Aorta (tissue), 5 donors: ENCODE measurements at places on chromosomes 2 and 18.

- DNase-seq = no peak
Measured at GRCh38 chr2:199273042-199273511, 184.7 kb downstream of the SATB2 start.

DNA sequence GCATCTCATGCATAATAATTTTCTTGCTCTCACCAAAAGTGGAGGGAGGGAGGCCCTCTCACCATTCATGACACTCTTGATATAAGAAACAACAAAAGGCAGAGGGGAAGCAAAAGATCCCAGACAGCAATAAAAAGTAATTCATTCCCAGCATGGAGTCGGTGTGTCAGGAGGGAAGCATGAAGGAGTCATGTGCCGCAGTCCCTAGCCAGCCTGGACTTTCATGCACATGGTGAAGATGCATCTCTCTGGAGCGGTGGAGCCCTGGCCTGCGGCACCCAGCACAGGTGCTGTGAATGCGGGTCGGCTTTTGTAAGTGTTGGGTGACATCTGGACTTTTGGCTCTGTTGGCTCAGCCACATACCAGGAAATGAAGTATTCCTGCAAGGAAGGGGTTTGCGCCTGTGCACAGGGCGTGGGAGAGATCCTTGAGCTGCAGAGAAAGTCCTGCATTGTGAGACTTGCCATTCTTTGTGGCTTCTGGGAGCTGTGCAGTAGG, 119.4 kb downstream of the COPS8 start:
- DNase-seq = no peak

- no peak for DNase-seq
Measured at GRCh38 chr2:135256531-135257260, 204.6 kb downstream of the RAB3GAP1 start.

- no peak for DNase-seq
Measured at GRCh38 chr2:119914266-119914665, 98.6 kb upstream of the EPB41L5 start.

- DNase-seq = no peak
Measured at GRCh38 chr2:7094231-7094741, 177.1 kb downstream of the RNF144A start.

- DNase-seq = peak; percentile 70
Measured at GRCh38 chr2:11988691-11989353, 242.4 kb downstream of the LPIN1 start.

DNA sequence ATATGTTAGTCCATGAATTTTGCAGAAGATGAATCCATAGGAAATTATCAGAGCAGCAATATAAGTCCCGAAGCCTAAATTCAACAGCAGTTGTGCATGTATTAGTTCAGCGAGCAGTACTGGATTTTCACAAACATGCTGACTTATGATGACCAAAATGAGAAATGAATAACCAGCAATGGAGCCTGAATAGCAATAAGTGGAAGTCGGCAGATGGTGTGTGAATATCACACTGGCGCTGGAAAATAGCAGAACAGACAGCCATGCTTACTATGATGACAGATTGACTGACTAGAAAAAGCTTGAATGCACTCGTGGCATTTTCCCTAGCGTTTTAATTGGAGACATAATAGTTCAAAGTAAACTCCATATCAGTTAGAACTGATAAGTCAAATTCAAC, 1114.5 kb downstream of the DSC3 start:
- no peak for DNase-seq

DNA sequence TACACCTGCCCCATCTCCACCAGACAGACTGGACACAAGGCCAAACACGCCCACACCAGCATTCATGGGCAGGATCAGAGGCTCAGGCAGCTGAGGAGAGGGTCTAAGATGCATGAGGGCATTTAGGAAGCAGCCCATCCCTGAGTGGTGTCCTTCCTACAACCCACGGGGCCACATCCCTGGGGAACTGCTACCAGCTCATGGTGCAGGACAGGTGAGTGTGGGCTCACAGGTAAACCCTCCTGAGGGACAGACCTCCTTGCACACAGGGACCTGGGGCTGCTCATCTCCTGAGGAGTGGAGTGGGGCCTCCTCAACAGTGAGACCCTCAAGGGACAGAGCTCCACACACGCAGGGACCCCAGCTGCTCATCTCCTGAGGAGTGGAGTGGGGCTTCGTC, 14.6 kb downstream of the PARD6G start:
- no peak for DNase-seq

- peak; percentile 82 for DNase-seq
Measured at GRCh38 chr2:240962300-240963064, 35.9 kb upstream of the SNED1 start.

GRCh38 chr2:206502729-206503128, 59.4 kb downstream of the ADAM23 start:
- DNase-seq = no peak

- DNase-seq = no peak
Measured at GRCh38 chr18:47345291-47345690, 93.8 kb upstream of the SKOR2 start.

- no peak for DNase-seq
Measured at GRCh38 chr18:8983195-8983594, 119.3 kb upstream of the NDUFV2 start.

DNA sequence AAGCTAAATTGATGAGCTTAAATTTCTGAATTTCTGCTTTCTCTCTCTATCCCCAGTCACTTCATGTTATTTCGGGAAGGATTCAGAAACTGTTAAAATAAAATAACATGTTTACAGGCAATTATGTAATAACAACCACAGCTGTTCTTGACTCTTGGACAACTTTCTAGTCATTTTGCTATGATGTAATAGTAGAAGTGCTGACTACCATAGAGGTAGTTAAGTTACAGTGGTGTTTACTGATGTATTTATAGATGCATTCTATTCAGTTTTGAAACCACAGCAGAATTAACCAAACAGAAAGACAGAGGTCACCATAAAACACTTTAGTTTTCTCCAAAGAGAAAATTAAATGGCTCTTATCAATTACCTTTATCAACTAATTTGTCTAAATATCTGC, 1292.0 kb upstream of the CHAC2 start:
- no peak for DNase-seq

DNA sequence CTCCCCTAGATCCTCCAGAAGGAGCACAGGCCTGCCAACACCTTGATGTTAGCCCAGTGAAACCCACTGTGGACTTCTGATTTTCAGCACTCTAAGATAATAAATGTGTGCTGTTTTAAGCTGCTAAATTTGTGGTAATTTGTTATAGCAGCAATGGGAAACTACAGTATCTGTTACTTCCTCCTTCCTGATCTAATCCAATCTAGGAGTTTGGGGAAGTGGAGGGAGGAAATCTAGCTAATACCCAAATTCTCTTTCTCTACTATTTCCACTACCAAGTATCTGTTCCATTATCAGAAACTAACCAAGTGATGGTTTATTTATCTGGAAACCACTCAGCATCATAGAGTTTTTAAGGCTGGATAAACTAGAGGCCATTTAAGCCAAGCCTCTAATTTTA, 64.9 kb downstream of the AFF3 start:
- no peak for DNase-seq

DNA sequence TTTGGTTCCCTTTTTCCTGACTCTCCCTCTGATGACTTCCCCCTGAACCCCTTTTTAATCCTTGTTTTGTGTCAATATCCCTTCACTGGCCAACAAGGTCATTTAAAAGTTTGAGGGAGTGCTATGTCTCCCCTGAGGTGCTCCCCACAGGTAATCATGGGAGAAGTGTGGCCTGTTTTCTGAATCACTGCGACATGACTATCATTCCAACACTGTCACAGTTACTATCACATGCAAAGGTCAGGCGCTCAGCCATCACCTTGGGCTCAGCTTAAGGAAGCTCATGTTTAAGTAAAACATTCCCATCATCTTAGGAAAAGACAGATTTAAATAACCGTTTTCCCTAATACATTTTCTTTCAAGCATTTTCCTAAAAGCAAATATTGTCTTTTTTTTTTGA, 20.9 kb upstream of the ACAA2 start:
- no peak for DNase-seq

- DNase-seq = no peak
Measured at GRCh38 chr2:47697000-47697601, 85.8 kb upstream of the MSH6 start.

DNA sequence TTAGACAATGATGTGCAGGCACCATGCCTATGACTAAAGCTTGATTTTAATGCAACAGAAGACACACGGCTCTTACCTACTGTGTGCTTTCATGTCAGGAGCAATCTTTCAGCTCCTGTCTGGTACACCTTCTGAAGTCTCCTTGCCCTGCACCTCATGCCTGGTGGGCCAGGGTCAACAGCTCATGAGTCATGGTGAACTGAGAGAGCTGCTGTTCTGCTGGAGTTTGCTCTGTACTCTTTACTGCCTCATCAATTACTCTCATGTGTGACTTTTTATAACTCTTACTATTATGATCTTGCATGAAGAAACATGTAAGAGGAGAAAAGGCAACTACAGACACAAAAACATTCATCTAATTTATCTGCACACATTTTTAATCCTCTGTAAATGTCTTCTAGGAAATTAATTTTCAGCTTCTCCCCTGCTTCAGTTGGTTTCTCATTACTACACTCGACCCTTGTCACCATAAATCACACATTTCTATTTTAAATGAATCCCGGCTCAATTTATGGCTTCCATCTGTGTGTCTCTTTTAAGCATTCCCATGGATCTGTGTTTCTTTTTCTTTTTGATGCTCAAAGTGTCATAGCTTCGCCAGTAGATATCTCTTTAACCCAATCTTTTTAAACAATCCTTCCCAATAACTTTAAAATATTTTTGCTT, 9.7 kb downstream of the SERPINB7 start:
- no peak for DNase-seq

DNA sequence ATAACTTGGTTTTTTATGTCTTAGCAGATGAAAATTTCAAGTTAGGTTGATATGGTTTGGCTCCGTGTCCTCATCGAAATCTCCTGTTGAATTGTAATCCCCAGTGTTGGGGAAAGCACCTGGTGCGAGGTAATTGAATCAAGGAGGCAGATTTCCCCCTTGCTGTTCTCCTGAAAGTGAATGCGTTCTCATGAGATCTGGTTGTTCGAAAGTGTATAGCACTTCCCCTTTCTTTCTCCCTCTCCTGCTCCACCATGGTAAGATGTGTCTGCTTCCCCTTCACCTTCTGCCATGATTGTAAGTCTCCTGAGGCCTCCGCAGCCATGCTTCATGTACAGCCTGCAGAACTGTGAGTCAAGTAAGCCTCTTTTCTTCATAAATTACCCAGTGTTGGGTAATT, 242.1 kb upstream of the TNP1 start:
- DNase-seq = no peak

DNA sequence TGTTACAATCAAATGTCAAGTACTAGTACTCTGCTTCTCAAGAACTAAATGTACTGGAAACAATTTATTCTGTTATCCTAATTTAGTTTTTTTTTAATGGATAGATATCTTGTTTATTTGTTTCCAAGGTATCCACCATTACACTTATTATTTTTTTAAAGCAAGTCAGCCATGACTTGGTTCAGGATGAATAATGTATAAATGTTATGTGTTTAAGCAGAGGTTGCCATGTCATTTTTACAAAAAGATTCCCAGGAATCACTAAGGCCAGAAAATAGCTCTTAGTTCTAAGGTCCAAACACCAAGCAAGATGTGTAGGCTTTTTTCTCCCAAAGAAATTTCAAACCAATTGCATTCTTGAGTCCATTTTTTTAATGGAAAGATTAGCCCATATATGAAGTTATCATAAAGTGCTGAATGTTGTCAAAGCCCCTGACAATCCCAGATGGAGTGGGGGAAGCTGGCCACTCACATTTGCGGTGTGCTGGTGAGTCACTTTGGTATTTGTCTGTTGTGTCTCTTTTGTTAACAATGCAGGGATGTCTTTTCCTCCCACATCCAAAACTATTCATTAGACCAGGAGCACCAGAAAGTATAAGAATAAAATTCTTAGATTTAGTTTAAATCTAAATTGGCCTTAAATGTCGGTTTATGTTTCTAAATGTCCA, 158.9 kb downstream of the COL6A3 start:
- DNase-seq = no peak

DNA sequence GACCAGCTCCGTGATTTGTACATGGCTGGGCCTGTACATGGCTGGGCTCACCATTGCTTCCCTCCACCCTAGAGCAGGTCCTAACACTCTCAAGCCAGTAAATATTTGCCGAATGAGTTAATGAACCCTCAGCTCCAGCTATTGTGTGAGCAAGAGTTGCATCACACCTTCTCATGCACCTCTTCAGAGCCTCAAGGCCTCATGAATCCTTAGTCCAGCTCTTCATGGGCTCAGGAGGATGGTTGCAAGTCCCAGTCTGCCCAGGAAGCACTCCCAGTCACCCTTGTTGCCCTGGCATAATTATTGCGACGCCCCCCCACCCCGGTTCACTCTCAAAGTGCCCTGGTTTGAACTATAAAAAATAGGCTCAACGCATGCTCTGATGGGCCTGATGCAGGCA, 30.1 kb upstream of the GNAL start:
- no peak for DNase-seq

DNA sequence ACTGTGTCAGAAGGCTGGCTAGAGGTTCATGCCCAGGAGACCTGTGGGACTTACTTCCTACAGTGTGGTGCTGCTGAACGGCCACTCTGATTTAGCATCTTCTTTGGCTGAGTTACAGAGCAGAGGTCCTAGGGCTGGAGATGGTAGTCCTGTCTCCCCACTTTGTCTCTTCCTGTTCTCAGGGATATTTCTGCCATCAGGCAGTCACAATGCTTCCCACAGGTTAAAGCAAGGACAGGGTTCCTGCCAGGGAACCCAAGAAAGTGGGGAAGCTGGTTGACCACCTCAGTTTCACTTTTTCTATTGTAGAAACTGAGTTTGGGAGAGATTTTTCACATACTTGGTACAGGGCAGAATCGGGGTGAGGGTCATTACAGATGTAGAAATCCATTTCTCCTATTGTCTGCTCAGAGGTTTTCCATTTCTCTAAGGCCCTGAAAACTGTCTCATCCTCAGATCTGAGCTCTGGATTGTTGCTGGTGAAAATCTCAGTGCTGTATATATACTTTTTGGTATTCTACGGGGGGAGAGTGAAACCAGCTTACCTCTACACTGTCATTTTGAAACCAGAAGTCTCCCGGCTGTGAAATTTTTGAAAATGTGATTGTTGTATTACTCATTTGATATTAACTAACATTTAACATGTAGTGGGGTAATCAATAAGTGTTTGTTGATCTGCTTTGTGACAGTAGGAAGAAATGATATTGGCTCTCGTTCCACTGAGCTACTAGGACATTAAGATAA, 37.0 kb upstream of the MEP1B start:
- DNase-seq = no peak

DNA sequence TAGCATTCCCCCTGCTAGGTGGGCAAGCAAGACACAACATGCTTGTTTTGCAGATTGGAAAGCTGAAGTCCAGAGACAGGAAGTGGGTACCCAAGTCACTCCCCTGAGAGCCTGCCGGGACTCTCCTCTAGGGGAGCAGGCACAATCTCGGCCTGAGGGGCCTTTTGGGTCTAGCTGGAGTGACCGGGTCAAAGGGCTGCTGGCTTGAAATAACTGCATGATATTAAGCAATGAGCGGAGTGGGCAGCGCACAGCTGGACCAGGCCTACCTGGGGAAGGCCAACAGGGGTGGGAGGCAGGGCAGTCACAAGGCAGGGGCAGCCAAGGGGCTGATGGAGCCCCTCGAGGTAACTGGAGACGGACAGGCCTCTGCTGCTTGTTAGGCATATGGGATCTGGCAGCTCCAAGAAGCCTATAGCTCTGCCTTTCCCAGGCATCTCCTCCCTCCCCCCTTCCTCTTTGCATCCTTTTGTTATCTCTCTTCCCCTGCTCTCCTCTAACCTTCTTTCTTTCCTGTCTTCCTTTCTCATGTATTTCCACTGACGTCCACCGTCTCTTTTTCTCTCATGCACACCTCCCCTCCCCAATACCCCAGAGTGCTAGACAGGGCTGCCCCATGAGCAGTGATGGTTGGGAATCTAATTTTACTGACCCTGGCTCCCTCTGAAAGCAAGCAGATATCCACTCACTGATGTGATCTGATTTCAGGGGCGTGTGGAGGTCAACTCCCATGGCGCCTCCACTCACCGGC, 237.5 kb downstream of the LOXHD1 start:
- no peak for DNase-seq
